ENCODE measurements at places on chromosomes 12 and 14.

- no peak for DNase-seq
Observed at GRCh38 chr14:82854901-82855300, 1321.2 kb upstream of the SEL1L start.

DNA sequence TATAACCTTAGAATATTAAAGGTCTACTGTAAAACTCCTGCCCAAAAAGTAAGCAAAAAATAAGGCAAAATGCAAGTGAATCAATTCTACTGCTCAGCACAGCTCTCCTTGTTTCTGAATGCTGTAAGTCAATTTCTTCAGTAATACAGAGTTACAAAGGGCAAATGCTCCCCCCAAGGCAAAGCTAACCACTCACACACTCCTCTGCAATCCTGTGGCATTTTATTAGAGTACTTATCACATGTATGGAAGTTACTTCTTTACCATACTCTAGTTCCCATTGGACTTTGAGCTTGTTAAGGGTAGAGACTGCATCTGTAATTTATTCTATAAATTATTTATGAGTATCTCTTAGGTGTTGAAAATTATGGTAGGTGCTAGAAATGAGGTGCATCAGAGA is 27.2 kb downstream of the SEL1L start:
- DNase-seq: no peak

GRCh38 chr14:40574780-40575179 is 1031.9 kb upstream of the LRFN5 start:
- no peak for DNase-seq

- DNase-seq: no peak
Observed at GRCh38 chr12:92471551-92471950, 231.2 kb upstream of the PLEKHG7 start.

GRCh38 chr12:56333197-56333678 is 562 bp downstream of the PAN2 start:
- no peak for DNase-seq

DNA sequence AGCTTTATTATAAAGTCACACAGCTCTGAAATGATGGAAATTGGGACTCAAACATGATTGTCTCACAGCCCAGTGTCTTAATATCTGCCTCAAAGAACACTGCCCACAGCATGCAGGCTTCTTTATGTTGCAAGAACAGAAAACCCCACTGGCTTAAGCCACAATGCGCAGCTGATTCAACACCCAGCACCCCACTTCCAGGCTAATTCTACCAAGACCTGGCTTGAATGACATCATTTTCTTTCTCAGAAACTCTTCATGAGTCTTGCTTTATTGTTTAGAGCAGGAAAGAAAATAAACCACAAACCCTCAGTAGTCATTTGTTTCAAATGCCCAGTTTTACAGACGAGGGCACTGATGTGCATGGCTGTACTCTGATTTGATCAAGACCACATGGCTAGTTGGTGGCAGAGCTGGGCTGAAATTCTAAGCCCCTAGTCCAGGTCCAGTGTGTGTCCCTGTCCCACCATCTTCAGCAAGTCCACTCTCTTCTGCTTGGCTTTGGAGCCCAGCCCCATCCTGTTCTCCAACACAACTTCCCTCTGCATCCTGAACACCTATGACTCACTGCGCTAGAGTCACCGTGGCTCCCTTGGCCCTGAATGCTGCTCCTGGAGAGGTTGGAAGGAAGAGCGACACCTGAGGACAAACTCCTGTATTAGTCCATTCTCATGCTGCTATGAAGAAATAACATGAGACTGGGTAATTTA is 50.3 kb upstream of the SRSF5 start:
- DNase-seq: peak; percentile 97

DNA sequence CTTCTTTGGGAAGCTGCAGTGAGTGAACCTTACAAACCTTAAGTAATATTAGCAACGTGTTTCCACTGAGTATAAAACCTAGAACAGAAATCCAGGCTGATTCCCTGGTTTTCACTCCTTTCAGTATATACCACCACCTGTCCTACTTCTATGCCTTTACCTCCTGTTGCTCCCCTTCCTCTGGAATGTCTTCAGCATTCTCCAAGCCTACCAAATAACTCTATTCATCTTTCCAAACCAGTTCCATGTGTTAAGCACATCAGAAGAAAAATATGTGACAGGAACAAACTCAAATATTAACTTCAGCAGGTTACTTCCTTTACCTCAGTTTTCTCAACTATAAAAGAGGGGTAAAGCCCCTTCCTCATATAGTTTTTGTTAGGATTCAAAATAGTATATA is 39.8 kb downstream of the LIMA1 start:
- DNase-seq: no peak

DNA sequence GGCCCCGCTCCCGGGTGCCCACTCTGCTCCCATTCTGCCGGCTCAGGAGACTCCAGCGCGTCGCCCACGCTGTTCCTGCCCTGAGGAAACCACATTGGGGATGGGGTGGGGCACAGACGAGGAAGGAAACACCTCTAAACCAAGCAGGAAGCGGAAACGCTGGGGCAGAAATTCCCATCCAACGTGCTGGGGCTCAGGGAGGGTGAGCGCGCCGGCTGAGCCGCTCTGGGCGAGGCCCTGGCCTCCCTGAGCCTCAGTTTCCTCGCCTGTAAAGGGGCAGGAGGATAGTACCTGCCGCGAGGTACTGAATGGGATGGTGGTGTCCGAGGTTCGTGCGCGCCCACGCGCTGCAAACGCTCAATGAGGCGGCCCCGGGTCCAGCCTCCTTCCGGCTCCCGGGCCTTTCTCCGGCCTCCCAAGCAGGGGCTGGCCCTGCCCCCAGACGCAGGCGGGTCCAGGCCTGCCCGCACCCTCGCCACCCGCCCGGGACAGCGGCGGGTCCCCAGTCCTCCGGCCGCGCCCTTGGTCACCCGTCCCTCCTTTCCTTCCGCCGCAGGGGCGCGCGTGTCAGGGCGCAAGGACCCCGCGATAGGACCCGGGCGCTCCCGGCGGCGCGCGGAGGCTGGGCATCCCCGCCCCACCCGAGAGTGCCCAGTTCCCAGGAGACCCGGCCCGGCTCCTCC is 673 bp downstream of the BEGAIN start:
- DNase-seq: no peak

DNA sequence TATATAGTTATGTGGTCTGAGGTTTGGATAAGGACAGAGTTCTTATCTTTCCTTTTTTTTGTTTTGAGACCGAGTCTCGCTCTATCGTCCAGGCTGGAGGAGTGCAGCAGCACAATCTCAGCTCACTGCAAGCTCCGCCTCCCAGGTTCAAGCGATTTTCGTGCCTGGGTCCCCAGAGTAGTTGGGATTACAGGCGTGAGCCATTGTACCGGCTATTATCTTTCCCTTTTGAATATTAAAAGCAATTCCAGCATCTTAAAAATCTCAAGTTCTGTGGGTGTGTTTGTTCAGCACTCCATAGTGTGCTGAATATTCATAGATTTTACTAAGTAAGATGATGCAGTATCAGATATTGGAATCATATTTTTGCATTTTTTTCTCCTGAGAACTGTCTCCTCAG is 404.4 kb upstream of the RGS6 start:
- DNase-seq: no peak

DNA sequence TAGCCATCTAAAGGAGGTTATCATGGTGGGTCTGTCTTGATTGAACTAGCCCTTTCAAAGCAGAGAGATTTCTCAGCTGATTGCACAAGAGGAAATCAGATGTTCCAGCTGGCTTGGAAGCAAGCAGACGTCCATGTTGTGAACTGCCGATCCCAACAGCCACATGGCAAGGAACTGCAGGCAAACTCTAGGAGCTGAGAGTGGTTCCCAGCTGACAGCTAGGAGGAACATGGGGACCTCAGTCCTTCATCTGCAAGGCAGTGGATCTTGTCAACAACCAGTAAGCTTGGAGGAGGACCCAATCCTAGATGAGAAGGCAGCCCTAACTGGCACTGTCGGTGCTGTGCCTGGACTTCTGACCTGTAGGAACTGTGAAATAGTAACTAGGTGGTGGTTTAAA is 7.7 kb downstream of the ACVR1B start:
- DNase-seq: no peak
